Stimulated activated CD4-positive, alpha-beta T cell treated with anti-CD3 and anti-CD28 coated beads, Interleukin-1b, Interleukin-23, amount 100 ng/mL, for 1 hour (primary cell): ENCODE measurements at places on chromosomes 6 and 20.

DNA sequence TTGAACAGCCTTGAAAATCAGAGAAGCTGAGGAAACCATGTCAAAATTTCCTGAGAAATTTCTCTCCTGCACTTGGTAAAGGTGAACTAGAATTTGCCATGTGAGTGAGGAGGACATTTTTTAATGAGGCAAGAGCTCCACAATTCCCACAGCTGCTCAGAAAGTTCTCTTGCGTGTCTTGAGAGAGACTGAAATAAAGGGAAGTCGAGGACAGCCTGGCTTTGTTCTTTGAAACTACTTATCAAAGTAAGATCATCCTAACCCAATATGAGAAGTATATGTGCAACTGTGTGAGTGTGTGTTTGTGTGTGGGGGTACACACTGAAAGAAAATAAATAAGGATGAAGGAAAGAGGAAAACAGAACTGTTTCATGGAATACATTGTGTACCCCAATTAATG lies 163.4 kb downstream of the SLC24A3 start:
- no peak for DNase-seq

- no peak for DNase-seq
Measured at GRCh38 chr20:3258429-3258828, 19.4 kb upstream of the SLC4A11 start.

DNA sequence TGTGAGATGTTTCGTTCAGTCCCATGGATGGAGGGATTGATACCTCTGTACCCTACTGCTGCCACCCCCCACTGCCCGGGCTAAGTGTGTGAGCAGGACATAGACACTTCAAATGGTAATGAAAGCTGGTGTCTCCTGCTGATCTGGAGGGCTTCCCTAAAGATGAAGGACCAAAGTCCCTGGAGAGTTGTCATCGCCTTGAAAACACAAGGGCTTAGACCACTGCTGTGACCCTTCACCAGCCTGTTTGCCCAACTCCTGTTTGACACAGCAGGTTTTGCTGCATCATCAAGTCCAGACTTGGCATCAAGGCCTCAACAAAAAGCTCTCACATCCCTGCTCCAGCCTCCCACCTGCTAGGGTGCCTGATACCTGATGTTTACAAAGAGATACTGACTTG lies 57.9 kb upstream of the FAM8A1 start:
- DNase-seq = no peak

DNA sequence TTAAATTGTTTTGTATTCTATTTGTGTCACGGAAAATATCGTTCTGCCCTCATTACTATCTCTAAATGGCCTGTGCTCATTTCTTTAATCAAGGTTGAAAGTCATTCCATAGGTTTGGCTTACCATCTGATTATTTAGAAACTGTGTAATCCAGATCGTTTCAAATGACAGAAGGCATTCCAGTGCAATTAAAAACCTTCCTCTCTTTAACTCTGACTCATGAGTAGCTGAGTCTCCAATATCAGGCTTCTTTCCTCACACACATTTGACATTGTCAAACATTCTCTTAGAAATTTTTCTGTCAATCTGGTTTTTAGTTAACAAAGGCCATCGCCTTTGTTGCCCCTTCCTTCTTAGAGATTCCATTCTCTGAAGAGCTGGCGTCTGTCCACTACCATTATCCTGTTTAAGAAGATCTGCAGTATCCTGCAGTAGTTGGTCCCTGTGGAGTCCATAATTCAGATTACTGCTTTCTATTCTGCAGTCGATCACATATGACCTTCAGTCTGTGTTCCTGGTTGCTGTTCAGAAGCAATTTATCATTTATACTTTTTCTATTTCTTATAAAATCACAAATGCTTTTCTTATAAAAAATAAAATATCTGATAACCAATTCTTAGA lies 3.9 kb upstream of the TRDN start:
- no peak for DNase-seq

DNA sequence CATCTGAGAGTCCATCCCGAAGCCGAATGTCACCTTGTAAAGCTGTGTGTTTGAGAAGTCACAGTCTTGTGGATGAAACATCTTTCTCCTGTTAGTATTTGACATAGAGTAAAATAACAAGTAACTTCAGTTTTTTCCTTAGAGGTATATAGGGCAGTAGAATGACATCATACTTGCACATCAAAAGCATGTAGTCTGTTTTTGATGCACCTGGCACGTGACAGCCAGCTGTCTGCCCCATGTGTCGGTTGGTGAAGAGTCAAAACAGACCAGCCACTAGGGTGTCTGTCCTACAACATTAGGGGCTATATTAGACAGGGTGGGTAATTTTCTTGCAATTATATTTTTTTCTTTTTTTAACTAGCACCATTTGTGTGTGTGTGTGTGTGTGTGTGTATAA lies 70.2 kb downstream of the SNX9 start:
- DNase-seq = peak; percentile 19

GRCh38 chr6:142783499-142783898 lies 161.5 kb downstream of the HIVEP2 start:
- no peak for DNase-seq
